ENCODE measurements at places on chromosomes 2 and 18.

DNA sequence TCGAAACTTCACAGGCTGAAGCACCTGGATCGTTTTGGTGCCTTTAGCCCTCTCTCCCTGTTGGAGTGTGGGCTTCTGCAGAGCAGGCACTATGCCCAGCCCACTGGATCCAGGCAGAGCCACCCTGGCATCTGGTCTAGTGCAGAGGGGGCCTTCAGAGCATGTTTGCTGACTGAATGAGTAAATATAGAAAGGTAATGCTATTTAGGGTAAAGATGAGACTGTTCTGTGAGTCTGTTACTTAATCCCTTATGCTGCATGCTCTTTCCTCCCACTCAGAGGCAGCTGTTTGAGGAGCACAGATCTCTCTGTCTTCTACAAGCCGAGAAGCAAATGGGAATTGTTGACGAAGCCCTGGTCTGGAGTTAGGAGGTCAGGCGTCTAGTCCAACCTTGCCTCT lies 130.2 kb downstream of the RGPD3 start:
- DNase-seq: no peak

GRCh38 chr2:216446343-216446742 lies 34.1 kb downstream of the SMARCAL1 start:
- no peak for DNase-seq

DNA sequence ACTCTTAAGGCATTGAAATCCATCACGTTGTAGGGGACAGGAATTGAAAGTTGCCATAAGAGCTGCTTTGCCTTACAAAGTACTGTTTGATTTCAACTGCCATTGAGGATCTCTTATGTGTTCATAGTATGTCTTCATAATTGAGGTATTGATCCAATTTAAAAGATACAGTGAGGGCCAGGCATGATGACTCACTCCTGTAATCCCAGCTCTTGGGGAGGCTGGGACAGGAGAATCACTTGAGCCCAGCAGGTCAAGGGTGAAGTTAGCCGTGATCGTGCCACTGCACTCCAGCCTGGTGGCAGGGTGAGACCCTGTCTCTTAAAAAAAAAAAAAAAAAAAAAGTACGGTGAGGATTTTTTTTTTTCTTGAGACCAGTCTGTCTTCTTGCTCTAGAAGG lies 91.7 kb upstream of the EML6 start:
- DNase-seq: no peak

GRCh38 chr2:14143435-14143834 lies 489.1 kb upstream of the LRATD1 start:
- no peak for DNase-seq

DNA sequence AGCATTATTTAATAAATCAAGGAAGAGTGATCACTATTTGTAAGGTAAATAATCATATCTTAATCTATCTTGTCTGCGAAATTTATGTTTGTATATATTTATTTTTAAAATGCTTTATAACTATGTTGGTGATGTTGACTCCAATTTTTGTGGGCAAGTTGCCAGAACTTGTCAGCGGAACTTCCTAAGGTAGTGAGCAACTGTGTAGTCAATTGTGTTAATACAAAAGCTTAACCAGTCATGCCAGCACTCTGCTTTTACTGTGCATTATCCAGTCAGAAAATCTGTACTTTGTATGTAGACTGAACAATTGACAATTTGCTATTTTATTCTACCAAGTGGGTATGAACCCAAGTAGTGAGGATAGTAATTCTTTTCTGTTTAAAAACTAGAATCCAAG lies 61.9 kb upstream of the RND3 start:
- DNase-seq: no peak

- DNase-seq: no peak
Measured at GRCh38 chr2:30177956-30178355, 31.1 kb downstream of the YPEL5 start.

DNA sequence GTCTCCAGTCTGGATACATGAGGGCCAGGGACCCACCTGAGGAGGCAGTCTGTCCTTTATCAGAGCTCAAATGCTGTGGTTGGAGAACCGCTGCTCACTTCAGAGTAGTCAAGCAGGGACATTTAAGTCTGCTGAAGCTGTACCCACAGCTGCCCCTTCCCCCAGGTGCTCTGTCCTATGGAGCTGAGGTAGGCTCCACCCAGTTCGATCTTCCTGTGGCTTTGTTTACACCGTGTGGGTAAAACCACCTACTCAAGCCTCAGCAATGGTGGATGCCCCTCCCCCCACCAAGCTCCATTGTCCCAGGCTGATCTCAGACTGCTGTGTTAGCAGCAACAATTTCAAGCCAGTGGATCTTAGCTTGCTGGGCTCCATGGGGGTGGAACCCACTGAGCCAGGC lies 731.4 kb upstream of the HS6ST1 start:
- no peak for DNase-seq

GRCh38 chr2:192885569-192886160 lies 690.9 kb upstream of the TMEFF2 start:
- DNase-seq: no peak

GRCh38 chr18:3667255-3668137 lies 217.5 kb downstream of the TGIF1 start:
- DNase-seq: no peak

- no peak for DNase-seq
Measured at GRCh38 chr2:206031162-206031784, 54.7 kb downstream of the INO80D start.

- DNase-seq: no peak
Measured at GRCh38 chr2:85957256-85957655, 68.5 kb upstream of the ST3GAL5 start.

DNA sequence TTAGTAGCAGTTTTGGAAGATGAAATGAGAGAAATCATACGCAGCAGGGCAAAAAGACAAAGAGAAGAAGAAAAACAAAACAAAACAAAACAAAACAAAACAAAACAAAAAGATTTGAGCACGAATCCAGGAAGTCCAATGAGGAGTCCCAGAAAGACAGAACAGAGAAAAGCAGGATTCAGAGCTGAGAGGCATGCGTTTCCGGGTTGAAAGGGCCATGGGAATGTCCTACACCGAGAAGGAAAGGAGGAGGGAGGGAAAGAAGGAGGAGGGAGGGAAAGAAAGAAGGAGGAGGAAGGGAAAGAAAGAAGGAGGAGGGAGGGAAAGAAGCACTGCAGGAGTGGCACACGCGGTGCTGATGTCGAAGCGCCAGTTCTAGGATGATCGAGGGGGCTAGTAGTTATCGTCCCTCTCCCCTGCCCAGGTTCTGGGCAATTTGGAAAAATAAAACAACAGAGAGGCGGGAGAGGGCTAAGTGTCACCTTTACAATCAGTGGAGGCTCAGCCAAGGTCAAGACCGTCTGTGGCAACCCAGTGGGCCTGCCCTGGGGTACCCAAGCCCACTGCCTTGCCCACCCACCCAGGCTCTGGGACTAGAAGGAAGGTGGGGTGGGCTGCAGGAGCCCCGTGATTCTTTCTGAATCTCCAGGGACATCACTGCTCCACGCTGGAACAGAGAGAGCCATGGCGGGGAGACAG lies 68.4 kb downstream of the TWIST2 start:
- peak; percentile 56 for DNase-seq

DNA sequence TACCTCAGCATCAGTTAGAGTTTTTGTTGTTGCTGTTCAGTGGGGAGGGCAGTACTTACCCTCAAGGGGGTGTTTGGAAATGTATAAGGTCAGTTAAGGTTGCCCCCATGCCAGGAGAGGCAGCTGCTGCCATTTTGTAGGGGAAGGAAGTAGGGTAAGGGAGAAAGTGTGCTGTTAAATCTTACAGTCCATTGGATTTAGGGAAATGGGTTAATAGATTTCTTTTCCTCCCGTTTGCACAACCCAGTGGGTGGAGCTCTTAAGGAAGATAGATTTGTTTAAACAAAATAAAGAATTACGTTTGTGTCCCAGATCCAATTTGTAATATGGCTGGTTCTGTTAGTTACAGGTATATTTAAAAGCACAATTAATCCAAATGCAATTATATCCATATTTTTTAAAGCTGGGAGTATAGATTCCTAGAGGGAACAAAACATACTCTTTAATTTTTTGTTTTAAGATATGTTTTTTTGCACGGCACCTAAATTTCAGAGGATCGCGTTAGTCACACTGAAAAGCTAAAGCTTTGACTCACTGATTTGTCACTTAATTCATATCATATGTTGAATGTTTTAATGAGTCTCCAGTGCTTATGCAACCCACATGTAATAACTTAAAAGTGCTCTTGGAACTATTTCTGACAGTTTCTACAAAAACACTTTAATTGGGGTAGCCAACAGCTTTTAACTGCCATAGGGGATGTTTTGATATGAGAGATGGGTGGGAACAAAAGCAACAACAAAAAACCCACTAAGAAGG lies 9.0 kb upstream of the CWC22 start:
- no peak for DNase-seq

GRCh38 chr2:28610583-28611201 lies 114.8 kb downstream of the PLB1 start:
- DNase-seq: no peak

DNA sequence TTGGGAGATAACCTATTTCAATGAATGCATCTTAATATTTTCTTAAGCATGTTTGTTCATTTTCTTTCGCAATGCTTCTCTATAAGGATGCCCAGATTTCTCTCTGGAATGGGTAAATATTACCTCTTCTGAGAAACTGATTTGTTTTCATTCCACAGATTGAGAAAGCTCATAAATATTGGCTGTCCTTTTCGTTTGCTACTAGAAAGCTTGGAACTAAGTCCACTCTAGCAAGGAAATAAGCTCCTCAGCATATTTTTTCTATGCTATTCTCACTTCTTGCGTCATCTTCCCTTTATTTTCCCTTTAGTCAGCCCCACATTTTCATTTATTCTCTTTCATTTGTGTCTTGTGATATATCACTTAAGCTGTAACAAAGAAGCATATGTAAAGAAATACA lies 76.3 kb downstream of the ANTXR1 start:
- no peak for DNase-seq

GRCh38 chr2:152407806-152408205 lies 72.8 kb downstream of the FMNL2 start:
- DNase-seq: no peak

DNA sequence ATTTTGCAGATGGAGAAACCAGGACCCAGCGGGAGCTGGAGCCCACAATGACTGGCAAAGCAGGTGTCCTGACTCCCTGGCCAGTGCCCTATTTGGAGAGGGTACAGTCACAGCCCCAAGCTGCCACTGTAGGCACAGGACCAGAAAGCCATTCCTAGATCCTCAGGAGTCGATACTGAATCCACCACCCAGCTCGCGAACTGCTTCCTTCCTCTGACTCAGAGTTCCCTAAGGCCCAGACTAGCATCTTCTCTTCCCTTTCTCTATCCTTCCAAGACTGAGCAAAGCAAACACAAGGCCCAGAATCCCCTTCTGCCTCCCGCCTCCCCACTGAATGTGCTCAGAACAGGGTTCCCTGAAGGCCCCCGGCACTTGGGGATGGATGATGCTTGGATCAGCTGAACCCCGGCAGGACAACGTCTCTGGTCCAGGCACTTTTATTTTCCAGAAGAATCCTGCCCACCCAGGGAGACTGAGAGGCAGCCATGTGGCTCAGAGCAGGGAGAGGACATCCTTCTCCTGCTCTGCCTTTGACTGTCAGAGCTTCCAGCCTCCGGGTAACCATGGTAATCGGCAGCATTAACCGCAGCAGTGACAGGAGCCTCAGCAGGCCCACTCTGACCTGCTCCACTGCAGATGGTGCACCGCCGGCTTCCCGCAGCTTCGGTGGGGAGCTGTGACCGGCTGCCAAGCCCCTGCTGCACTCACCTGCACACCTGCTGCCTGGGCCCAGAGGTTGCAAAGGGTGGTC lies 34.8 kb upstream of the KLHL29 start:
- DNase-seq: no peak

DNA sequence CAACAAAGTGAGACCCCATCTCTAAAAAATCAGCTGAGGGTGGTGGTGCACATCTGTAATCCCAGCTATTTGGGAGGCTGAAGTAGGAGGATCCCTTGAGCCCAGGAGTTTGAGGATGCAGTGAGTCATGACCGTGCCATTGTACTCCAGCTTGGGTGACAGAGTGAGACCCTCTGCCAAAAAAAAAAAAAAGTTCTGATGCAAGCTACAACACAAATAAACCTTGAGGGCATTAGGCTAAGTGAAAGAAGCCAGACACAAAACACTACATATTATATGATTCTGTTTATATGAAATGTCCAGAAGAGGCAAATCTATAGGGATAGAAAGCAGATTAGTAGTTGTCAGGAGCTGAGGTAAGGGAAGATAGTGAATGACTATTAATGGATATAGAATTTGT lies 13.0 kb downstream of the YWHAQ start:
- DNase-seq: no peak

DNA sequence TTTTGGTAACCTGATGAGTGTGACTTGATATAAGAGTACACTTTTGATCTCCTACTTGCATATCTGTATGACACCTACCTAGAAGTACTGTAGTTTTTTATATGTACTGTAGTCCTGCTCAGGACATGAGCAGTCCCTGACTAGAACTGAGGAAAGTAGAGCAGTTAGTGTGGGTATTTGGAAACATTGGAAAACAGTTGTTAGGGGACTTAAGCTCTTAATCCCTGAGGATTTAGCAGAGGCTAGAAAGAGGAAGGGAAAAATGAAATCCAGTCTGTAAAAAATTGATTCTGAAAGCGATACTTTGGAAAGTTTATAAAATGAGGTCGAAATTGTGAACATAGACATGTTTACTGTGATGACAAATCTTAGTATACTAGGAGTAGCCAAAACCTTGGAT lies 125.6 kb downstream of the NCOA1 start:
- no peak for DNase-seq

- no peak for DNase-seq
Measured at GRCh38 chr2:48696881-48697280, 58.6 kb downstream of the LHCGR start.

All from type B pancreatic cell (in vitro differentiated cells).